ENCODE measurements at places on chromosomes 1 and 21.
A peak's percentile ranks its signal among the peaks of the same experiment; 100 is the strongest.

- peak; percentile 11 for DNase-seq
These were observed 133.2 kb upstream of the BARHL2 start for GRCh38 chr1:90850181-90850897.

DNA sequence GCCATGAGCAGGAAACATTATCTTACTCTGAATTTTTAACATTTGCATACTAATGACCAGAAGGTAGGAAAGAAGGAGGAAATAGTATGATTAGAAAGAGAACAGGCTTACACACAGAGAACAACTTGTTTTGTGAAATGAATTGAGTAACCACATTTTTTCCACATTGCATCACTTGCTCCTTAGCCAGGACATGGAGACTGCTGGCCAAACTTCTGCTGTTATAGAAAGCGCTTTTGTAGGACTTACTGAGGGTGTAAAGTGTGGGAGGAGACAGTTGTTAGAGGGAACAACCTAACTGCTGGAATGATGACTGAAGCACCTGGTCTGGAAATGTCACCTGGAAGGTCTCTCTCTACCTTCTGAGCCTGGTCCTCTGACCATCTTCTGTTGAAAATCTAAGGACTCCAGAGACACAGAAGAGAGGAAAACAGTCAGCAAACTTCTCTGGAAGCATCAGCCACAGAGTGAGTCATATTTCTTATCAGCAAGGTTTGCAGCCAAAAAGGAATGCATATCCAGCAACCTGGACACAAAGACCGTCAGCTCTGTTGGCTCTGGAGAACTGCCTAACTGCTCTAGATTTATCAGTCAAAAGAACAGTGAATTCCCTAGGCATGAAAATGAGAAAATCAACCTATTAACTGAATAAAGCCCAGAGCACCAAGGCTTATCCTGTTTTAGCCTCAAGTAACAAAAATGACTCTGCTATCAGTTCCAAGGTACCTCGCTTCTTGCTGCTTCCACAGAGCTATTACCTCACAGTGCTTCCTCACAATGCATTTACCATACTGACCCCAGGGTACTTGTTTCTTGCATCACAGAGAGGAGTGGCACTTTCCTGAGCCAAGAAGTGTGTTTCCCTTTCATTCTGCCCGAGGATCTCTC, 88.0 kb upstream of the SLFNL1 start:
- peak; percentile 97 for DNase-seq

DNA sequence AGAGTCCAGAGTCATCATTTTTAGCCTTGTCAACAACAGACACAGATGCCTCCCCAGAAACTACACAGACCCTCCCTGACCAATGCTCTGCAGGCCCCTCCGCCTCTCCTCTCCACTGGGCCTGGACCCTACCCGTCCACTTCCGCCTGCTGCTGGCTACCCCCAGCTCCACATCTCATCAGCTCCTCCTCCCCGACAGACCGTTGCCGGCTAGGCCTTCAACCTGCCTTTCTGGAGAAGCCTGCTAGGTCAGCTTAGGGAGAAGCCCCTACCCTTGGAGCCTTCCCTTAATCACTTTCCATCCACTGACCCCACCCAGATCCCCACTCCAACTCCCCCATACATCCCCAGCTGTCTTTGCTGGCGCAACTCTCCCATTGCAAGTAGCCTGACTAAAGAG, 1.4 kb downstream of the TRIM17 start:
- no peak for DNase-seq

GRCh38 chr1:206110161-206110560, 7.0 kb downstream of the AVPR1B start:
- DNase-seq: no peak

DNA sequence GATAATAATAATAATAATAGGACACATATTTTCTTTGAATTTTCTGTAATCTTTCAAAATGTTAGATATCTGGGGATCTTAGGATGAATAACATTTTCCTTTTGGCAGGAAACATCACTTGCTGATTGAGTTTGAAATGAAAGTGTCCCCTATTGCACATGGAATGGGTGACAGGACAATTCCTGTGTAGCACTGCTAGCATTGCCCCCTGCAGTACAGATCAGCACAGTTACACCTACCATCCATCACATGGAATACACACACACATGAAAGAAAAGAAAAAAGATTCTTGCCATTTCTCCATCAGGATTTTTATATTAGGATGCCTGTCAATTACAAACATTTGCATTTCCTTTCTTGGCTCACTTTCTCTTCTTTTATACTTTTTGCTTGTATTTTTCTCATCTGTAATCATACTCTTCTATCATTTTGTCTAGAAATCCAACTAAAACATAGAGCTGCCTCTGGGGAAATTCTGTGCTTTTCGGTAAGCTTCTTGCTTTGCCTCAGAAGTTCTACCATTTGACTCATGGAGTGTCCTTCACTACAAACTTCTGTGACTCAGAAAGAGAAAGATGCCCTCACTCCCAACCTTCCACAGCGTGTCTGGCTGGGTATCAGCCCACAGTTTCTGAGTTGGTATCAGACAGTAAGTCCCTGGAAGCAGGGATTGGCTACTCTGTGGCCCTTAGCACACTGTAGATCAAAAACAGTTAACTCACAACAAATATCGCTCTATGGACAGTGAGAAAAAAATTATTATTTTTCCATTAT, 641.2 kb downstream of the PTPRC start:
- DNase-seq: peak; percentile 62

All from iris pigment epithelial cell (primary cell).